CD4-positive, alpha-beta T cell treated with Interleukin-4 for 4 hours (primary cell): ENCODE measurements at places on chromosomes 2 and 18.

DNA sequence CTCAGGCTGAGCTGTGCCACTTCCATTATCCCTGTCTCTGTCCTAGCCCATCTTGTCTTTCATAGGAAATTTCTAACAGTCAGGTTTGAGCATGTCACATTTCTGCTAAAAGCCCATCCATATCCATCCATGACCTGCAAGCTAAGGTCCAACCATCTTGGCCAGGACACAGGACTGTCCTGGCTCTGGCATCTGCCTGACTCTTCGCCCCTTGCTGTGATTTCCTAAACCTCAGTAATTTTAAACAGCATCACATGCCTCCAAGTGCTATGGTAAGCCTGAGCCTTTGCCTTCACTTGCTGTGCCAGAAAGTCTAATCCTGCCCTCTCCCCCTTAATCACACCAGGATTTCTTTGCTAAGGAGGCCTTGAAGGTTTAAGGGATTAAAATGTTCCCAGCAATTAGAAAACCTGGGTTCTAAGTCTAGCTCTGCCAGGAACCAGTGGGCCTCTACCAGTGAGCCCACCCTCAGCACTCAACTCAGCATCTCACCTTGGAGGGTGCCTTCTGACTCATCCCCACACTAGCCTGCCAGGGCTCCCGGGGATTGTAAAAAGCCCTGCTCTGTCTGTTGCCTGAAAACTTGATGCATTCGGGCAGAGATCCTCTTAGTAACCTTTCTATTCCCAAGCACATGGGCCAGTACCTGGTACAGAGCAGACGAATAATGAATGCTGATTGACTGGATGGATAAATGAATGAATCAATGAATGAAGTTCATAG, 411.0 kb downstream of the LRATD1 start:
- no peak for DNase-seq

DNA sequence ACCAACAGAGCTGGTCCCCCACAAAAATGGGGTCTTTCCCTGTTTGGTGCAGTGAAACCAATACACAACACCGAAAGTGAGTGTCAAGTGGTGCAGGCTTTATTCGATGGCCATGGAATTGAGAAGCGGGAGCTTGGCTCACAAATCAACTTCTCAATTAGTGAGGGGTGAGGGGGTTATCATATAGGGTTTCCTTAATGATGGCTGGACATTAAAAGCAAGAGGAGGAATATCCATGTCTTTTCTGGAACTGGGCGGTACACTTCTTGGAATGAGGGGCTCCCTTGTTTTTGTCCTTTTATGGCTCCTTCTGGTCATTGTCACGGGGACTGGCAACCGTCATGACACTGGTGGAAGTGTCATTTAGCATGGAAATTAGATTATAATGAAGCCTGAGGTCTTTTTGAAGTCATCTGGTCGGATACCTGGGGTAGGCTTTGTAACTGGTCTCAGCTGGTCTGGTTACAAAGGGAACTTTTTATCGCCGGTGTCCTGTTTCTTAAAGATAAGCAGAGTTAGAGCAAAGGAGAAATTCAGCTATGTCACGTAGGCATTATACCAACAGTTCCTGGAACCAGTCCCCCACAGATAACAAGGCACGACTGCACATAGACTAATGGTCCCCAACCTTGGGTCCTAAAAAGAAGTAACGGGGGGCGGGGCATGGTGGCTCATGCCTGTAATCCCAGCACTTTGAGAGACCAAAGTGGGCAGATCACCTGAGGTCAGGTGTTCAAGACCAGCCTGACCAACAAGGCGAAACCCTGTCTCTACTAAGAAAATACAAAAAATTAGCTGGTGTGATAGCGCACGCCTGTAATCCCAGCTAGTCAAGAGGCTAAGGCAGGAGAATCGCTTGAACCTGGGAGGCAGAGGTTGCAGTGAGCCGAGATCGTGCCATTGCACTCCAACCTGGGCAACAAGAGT, 93.5 kb upstream of the NDUFV2 start:
- no peak for DNase-seq

DNA sequence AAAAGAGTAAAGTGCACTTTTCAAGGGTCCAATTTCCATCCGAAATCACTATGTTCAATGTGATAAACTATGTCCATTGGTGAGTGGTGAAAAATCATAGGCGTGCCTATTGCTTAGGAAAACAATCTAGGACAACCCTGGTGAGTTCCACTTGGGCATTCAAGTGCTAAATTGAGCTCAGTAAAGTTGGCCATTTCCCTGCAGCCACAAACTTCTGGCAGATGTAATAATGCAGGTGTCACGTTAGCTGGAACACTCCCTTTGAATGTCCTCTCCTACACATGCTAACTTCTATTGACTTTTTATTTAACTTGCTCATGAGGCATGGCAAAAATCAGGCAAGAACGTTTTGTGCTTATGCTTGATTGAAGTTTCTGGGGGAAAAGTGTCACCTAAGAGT, 67.1 kb downstream of the CPS1 start:
- no peak for DNase-seq

GRCh38 chr2:217794133-217794986, 208.4 kb downstream of the TNS1 start:
- DNase-seq, result no peak

DNA sequence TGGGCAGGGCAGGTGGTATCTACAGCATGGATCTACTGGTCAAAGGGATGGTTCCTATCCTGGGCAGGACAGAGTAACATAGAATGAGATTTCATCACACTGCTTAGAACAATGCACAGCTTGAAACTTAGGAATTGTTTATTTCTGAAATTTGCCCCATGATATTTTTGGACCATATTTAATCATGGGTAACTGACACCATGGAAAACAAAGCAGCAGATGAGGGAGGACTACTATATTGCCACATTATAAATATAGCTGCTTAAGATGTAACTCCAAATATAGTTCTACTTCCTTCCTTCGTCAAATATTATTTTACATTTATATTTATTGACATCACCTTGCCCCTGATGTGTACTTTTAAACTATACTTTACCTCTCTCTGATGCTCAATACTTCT, 254.7 kb downstream of the PTPRM start:
- no peak for DNase-seq

- no peak for DNase-seq
Measured at GRCh38 chr2:201959198-201959597, 74.5 kb upstream of the FZD7 start.

DNA sequence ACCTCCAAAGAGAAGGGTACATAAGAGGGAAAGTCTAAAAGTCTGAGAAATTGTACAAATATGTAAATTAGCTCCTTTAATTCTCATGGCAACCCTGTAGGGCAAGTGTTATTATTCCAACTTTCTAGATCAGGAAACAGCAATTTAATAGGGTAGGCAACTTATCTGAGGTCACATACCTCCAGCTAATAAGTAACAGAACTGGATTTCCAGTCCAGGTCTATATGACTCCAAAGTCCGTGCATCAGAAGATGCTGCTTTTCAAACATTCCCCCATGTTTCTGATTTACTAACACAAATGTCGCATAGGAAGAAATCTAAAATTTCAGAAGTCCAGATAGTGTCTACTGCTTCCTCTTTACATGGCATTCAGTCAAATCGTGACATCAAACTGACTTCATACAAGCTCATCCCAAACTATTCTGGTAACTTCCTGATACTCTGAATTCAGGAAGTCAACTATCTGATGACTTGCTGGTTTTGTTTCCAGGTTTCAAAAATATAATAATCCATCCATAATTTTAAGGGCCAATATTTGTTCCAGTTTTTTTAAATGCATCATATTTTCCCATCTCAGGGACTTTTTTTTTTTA, 419.3 kb upstream of the ACVR2A start:
- no peak for DNase-seq

DNA sequence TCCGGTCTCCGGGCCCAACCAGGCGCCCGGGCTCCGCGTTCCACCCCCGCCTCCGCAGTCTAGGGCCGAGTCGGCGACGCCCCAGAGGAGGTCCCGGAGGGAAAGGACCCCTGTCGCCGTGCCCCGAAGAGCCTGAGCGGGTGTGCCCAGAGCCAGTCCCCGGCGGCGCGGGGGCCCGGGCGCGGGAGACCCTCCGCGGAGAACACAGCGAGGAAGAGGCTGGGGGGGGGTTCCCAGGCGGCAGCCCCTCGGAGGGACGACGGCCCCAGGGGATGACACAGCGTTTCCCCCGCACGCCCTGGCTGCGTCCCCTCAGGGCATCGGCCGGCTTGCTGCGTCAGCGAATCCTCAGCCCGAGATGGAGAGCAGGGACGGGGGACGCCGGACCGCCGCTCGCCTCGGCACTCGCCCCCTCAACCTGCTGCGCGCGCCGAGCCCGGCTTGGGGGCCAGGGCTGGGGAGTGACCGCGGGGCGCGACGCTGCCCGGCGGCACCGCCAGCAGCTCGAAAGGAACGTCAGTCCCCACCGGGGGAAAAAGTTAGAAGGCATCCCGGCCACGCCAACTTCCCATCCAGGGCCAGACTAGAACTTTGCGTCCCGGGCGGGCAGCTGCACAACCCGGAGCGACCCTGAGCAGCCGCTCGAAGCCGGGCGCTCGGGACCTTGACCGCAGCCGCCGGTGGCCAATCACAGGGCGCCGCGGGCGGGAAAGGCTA, 711 bp downstream of the SFXN5 start:
- peak; percentile 11 for DNase-seq

- DNase-seq, result no peak
Measured at GRCh38 chr2:18047896-18048657, 169.6 kb downstream of the KCNS3 start.

DNA sequence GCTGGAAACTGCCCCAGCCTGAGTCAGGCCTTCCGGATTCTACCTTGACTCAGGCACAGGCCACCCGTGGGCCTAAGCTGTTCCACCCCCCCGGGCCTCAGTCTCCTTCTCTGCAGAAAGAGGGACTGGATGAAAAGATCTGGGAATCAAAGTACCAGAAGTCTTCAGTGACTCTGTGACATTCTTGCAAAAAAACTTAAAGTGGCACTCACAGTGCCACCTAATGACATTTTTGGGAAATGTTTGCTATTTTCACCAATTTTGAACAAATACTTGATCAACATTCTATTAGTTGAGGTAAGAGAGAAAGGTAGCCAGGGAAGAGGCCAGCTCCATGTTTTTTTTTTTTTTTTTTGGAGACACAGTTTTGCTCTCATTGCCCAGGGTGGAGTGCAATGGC, 48.3 kb upstream of the ACAA2 start:
- peak; percentile 23 for DNase-seq
